ENCODE measurements at places on chromosomes 3 and 15.

GRCh38 chr3:171453180-171453886, 6.9 kb downstream of the TNIK start:
- no peak for DNase-seq

DNA sequence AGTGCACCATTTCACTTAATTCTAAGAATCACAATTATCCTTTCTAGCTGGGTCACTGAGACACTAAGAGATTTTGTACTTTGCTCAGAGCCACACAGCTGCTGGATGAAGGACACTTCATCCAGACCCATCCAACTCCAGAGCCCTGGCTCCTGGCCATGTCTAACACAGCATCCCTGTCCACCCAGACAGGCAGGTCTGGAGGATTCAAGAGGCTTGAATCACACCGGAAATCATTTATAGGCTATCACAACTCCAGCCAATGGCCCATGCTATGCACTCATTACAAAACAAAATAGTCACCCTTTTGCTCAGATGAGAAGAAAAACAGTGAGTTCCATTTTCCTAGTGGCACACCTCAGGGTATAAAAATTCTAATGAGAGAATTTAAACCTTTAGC, 198.2 kb upstream of the LMCD1 start:
- no peak for DNase-seq

- no peak for DNase-seq
Observed at GRCh38 chr15:94239474-94239873, 8.1 kb downstream of the MCTP2 start.

DNA sequence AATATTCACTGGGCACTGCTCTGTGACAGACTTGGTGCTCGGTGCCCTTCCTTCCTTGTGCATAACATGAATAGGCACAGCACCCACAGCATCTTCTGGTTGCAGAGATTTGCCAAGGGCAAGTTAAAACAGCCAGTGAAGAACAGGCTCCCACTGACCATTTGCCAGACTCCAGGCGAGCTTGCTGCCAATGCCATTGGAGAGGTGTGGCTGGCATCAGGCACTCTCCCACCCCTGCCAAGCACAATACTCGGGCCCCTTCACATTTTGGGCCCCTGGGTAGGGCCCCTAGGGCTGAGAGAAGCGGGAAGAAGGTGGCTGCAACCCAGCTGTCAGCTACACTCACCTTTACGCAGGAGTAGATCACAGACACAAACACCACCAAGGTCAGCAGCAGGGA, 112.1 kb downstream of the SEC22A start:
- no peak for DNase-seq

GRCh38 chr3:15450438-15451215, 23.2 kb downstream of the EAF1 start:
- no peak for DNase-seq

- no peak for DNase-seq
Observed at GRCh38 chr3:10322352-10322710, 1.4 kb upstream of the SEC13 start.

GRCh38 chr15:39084674-39085530, 496.0 kb upstream of the THBS1 start:
- DNase-seq, result no peak

DNA sequence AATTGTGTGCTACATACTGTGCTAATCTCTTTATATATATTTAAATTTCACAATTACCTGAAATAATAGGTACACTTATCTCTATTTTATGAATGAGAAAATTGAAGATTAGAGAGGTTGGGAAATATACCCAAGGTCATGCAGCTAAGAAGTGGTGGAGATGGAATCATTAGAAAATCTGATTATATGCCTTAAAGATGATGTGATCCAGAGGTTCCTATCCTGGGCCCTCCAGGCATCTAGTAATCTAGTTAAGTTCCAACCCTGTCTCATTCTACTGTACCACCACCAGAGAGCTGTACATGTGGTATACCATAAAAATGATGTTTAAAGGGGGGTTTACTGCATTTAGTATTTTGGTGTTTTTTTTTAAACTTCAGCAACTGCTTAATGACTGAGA, 40.7 kb downstream of the SYN2 start:
- DNase-seq, result no peak

DNA sequence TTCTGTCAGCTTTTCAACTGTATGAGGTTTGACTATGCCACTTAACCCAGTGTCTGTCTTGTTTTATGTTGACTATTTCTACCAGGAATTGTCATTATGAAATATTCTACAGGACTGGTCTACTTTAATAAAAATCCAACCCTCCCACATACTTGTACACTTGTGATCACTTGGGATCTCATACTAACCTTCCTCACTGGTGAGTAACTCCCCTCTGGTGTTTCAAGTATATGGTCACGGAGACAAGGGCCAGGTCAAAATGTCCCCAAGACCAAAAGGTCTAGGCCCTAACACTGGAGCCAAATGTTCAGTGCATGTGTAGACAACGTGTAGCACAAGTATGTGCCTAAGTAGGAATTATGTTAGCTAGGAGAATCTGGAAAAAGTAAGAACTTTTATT, 122.7 kb upstream of the TJP1 start:
- no peak for DNase-seq

- no peak for DNase-seq
Observed at GRCh38 chr3:171269542-171269941, 190.7 kb downstream of the TNIK start.

DNA sequence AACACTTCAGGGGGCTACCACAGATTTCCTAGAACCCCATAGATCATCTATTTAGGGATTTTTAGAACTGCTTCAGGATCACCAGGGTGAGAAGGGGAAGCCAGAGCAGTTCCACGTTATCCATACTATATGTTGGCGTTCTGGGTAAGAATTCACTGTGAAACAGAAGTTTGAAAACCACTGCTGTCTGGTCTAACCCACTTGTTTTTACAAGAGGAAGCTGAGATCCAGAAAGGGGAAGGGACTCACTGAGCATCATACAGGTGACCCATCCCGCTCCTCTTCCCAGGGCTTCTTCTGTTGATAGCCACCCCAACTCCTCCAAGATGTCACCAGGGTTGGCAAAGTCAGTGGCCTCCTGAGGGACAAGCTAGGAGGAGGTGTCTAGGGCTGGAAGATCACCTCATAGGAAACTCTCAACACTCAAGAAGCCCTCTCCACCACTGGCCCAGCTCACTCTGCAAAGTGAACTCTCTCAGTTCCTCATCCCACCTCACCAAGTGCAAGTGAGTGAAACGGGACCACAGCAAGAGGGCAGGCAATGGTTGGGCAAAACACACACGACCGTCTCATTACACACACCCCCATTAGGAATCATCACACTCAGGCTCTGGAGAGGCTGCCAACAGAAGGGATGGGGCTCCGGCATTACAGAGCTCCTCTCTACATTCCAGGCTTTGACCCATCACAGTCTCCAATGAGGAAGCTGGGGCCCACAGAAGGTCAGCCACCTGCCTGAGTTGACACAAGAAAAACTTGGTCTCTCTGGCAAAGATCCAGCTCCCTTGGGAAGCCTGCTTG, 1.8 kb downstream of the DAPK2 start:
- no peak for DNase-seq

GRCh38 chr3:182683858-182684257, 109.4 kb upstream of the ATP11B start:
- DNase-seq, result no peak

DNA sequence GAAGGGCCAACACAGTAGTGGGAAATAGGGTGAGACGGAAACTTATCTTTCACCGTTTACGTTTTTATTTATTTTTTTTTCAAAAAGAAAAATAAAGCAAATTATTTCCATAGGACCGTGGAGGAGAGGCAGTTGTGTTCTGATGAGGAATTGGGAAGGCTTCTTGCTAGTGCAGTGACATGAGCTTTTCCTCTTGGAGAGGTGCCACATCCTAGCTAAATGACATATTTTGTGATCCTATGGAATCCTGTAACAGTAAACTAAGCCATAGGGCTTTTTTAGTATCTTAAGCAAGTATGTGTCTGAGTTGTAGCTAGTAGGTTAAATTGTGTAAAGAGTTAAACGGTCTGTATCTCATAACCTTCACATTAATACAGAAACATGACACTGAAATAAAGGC, 609.9 kb downstream of the RBMS3 start:
- no peak for DNase-seq

- DNase-seq, result no peak
Observed at GRCh38 chr3:131370935-131371687, 10.5 kb upstream of the NUDT16 start.

DNA sequence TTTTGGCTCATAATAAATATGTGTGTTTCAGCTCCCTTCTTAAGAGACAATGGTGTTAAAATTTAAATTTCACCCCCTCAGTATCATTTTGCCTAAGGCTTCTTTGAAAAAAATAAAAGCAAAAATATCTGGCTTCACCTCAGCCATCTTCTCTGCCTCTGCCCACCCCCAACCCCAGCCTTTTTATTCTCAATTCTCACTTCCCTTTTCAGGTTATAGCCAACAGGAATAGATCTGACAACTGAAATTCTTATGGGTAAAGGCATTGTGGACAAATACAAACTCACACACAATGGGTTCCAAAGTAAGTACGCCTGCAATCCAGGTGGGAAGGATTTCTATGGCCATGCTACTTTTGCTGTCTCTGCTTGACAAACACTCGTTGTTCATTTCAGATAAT, 399.0 kb upstream of the ARRDC4 start:
- no peak for DNase-seq

- no peak for DNase-seq
Observed at GRCh38 chr3:176780766-176781165, 416.5 kb downstream of the TBL1XR1 start.

Measured in effector memory CD4-positive, alpha-beta T cell (primary cell).